ENCODE measurements at places on chromosomes 3 and 15. TPM values are rescaled to one million over a fixed set of nuclear protein-coding genes. Genes with fewer than 3 reads are reported as not detected.

GHSR gene
- not detected for total RNA-seq

TGM5 gene
- 0.32 TPM for total RNA-seq

ARGFX gene
- not detected for total RNA-seq

DNA sequence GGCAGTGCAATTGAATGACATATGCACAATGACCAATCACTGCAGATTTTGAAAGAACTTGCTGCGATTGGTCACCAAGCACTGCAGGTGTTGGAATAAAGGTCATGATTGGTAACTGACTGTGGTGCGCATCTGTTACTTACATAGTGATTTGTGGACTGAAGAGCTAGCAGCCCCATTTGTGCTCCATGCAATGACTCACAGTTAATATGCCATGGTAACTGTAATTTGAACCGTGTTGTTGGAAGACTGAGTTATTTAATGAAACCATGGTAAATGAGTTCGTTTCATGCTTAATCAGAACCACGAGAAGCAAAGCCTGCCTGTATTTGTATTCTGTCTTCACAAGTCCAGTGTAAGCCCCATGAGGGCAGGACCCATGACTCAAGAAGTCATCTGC, 220.5 kb downstream of the TJP1 start:
- DNase-seq: no peak

DNA sequence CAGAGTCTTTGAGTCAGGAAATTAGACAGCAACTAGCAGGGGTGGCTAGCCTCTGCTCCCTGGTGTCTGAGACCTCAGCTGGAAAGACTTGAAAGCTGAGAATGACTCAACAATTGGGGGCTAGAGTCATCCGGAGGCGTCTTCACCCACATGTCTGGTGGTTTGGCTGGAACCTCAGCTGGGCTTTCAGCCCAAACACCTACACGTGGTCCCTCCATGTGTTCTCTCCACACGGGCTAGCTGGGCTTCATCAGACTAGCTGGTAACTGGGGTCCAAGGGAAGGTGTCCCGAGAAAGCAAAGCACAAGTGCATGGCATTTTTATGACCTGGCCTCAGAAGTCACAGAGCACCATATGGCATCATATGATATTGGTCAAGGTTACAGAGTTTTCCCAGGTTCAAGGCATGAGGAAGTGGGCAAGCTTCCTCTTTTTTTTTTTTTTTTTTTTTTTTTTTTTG, 19.9 kb upstream of the ABHD2 start:
- DNase-seq: no peak

- DNase-seq: no peak
Observed at GRCh38 chr15:65611888-65612615, 1.1 kb upstream of the INTS14 start.
